H1 (cell line): ENCODE measurements at places on chromosomes 11 and 22. TPM values are rescaled to one million over a fixed set of nuclear protein-coding genes. Genes with fewer than 3 reads are reported as not detected.

SLC3A2 gene
- 393 and 410 TPM in 2 replicates for total RNA-seq

KIAA1671 gene
- total RNA-seq = 22.6 and 23.9 TPM in 2 replicates

MEI1 gene
- 0.36 and 0.54 TPM in 2 replicates for total RNA-seq

ASRGL1 gene
- 23.5 and 27.2 TPM in 2 replicates for total RNA-seq

ASCL2 gene
- total RNA-seq = 0.23 and 0.56 TPM in 2 replicates

BCO2 gene
- total RNA-seq = 0.63 and 0.82 TPM in 2 replicates
